ENCODE measurements at places on chromosomes 11 and 22.

GRCh38 chr11:117759305-117759704, 37.7 kb downstream of the DSCAML1 start:
- no peak for DNase-seq

- DNase-seq: no peak
Observed at GRCh38 chr22:46286941-46287872, 9.5 kb upstream of the GTSE1 start.

GRCh38 chr11:108588287-108588686, 5.3 kb downstream of the EXPH5 start:
- no peak for DNase-seq

DNA sequence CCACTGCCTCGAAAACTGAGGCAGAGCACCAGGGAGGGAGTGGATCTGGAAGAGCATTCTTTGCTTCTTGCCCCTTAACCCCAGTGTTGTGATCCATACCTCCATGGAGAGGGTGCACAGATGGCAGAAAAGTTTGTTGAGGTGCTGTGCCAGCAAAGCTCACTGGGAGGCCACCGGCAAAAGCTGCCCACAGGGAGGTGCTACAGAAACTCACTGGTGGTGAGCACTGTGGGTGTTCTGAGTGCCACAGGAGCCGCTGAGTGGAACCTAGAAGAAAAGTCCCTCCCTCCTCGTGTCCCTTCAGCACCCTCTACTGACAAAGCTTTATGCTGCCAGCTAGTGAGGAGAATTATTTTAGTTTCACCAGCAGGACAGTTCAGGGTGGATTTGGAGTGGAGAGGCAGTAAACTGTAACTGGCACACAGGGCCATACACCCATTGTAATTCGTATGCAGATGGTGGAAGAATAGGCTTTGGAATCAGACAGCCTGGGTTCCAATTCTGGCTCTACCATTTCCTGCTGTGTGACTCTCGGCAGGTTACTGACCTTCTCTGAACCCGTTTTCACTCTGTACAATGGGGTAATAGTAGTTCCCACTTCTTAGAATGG, 84.6 kb downstream of the SWAP70 start:
- DNase-seq: peak; percentile 39

- no peak for DNase-seq
Observed at GRCh38 chr22:44693756-44694155, 8.2 kb upstream of the PRR5 start.

DNA sequence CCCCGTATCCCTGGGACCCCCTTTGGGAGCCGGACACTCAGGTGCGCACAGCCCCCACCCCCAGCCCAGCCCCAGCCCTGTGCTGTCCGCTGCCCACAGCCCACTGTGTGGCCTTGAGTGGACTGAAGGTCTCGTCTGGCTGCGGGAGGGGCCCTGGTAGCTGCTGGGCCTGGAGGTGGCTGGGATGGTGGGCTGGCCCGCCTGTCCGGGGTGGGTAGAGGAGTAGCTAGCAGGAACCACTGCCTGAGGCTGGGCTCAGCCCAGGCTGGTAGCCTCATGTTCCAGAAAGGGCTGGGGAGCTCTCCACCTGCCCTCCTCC, 4.6 kb upstream of the MUC6 start:
- no peak for DNase-seq

DNA sequence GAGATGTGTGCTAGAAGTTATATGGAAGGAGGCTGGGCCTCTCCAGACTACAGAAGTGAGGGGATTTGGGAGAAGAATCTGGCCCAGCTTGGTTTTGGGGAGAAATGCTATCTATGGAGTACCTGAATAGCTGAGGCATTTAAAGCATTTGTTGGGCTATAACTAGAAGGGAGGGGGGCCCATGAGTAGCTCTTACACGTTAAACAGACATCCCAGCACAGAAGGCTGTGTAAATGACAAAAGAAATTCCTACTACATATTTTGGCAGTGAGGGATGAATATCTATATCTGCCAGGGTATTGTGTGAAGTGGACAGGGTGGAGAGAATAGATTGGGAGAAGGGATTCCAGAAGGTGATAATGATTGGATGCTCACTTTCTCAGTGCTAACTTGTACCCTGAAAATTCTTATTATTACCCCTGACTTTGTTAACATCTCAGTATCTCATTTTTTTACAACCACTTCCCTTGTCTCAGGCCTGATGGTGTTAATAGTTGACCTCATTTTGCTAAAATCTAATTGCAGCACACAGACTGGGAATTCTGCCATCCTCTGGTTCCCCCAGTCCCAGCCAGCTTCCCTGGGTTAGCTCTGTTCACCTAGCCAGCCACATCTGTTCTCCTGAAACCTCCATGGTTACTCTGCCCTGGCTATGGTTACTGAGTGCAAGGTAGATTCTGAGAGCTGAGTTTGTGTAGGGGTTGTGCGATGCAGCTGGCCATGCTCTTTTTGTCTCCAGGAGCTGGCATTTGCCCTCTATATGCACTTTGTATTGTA, 28.8 kb upstream of the RRM1 start:
- no peak for DNase-seq

- DNase-seq: no peak
Observed at GRCh38 chr11:2912498-2912897, 16.7 kb downstream of the PHLDA2 start.

- DNase-seq: no peak
Observed at GRCh38 chr22:29914165-29914564, 31.2 kb downstream of the MTMR3 start.

DNA sequence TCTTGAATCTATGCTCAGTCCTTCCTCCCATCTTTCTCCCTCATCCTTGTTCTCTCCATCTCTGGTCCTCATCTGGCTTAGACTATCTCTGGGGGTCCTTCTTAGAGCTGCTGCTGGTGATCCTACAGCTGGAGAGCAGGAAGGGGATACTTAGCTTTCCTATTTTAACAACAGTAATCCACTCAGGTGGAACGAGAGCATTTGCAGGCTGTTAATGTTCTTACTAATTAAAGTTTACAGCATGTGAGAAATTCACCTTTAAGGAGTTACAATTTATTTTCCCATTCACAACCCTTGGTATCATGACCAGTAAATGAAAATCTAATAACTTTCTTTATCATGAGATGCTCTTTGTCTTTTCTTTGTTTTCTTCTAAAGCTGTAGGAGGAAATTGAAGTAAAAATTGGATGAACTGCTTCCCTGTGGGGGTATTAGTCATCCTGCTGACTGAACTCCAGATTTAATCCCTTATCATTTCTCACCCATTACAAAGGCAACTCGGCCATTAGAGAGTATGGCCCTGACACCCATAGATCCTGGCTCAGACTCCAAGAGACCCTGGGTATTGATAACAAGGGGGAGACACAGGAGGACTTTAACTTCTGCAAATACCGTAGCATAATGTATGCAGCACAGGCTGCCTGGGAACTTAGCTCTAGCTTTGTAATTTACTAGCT, 37.6 kb upstream of the MTNR1B start:
- no peak for DNase-seq
